Psoas muscle (tissue), 8 donors: ENCODE measurements at places on chromosomes 5 and 9. TPM values are rescaled to one million over a fixed set of nuclear protein-coding genes. Genes with fewer than 3 reads are reported as not detected.

Gene C9orf50
- total RNA-seq, result not detected

Gene APBA1
- 0.81 TPM for total RNA-seq

- no peak for DNase-seq
Observed at GRCh38 chr9:92486371-92486770, 4.1 kb upstream of the ASPN start.

DNA sequence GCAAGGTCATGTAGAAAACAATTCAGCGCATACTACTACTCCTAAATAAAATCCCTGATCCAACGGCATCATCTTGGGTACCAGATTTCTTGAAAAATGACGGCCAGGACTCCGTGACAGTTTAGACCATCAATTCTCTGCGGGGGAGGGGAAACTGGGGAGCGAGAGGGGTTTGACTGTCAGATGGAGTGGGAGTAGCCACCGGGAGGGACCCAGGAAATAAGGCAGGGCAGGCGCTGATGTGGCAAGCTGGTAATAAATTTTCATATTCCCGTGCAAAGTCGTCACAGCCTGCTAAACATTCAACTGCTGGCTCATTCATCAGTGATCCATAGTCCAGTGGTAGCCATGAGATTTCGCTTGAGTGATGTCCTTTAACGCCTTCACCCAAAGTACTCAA is 457 bp upstream of the CDH18 start:
- no peak for DNase-seq

GRCh38 chr5:65892801-65893200 is 33.6 kb upstream of the ERBIN start:
- no peak for DNase-seq

DNA sequence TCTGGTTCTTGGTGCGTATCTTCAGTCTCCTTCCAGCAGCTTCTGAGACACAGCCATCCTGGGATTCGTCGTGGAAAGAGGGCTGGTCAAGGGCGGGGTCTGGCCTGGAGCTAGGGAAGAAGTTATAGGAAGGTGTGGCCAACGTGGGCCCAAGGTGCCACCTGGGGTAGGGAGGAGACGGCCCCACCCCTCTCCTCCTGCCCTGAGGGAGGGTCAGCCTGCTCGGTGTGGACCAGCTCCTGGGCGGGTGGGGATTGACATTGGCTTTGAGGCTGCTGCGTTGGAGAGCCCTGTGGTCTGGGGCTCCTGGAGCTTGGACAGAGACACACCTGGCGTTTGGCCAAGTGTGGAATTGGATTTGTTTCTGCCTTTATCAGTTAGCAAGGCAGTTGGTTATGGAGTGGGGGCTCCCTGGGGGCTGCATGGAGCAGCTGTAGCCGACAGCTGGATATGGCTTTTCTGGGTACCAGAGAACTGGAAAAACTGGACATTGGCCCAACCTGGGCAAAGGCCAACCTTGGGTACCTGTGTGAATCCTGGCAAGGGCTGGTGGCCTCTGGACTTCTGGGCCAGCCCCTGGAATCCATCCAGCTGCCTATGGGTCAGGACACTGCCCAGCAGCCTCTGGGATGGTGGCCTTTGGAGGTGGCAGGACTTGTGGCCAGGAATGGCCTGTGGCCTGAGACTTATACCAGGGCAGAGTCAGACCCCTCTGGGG is 75.7 kb upstream of the PPP1R26 start:
- no peak for DNase-seq

GRCh38 chr5:118590806-118591205 is 397.5 kb downstream of the DTWD2 start:
- DNase-seq, result no peak

DNA sequence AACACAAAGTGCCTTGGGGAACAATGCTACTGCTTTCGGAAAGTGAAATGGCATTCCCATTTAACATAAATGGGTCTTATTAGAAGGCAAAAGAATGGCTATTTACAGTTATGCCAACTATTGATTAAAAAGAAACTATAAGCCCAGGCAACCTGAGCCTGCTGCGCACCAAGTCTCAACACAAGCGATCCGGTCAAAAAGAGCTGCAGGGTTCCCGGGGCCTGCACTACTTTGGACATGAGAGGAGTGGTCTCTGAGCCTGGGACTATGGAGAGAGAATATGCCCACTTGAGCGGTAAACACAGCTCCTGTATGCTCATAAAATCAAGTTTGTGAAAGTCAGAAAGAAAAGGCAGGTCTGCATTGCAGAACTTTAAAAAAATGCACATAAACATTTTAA is 660.7 kb downstream of the EFNA5 start:
- DNase-seq, result no peak

DNA sequence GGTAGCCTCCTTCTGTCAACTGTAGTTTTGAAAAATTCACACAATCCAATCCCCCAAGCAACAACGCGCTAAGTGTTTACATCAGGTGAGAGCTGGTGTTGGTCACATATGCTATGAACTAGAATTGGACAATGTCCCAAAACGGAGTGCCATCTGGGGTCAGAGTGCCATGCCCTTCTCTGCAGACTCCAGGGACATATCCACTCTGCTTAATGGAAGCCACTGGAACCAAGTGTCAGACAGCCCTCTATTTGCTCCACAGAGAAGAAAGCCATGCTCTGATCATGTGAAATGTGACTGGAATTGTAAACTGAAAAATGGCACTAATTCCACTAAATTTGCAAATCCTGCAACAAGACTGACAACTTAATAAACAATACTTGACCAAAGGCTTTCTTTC is 12.2 kb downstream of the ABCA1 start:
- no peak for DNase-seq
